ENCODE measurements at places on chromosomes 13 and 19.

DNA sequence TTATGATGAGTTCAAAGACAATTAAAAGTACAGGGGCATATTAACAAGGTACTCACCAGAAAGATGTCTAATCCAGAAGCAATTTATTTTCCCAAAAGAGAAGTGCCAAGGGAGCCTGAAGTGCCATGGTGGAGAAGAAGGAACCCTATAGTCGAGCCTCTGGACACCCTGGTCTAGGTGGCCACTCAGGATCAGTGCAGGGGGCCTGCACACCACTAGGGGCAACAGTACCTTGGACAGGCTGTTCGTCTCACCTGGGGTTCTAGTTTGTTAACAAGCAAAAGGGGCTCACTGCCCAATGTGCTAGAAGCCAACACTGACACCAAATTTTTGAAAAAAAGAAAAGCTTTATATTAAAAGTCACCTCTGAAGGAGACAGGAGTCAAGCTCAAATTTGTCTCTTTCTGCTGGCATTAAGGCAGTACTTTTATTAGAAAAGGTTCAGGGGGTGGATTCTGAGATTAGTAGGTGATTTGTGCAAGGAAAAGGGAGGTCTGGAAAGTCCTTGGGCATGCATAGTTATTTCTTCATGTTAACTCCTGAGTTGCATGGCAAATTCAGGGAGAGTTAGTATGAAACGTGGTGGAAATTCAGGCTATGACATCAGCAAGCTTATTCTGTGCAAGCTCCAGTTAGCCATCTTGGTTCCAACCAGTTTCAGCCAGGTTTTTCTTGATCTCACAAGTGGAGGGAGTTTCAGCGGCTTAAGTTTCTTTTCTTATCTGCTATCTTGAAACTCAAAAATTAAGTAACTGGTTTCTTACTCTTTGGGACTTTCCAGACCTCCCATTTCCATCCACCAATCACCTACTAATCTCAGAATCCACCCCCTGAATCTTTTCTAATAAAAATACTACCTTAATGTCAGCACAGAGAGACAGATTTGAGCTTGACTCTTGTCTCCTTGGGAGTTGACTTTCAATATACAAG, 884 bp upstream of the CBY2 start:
- DNase-seq, result peak; percentile 29

DNA sequence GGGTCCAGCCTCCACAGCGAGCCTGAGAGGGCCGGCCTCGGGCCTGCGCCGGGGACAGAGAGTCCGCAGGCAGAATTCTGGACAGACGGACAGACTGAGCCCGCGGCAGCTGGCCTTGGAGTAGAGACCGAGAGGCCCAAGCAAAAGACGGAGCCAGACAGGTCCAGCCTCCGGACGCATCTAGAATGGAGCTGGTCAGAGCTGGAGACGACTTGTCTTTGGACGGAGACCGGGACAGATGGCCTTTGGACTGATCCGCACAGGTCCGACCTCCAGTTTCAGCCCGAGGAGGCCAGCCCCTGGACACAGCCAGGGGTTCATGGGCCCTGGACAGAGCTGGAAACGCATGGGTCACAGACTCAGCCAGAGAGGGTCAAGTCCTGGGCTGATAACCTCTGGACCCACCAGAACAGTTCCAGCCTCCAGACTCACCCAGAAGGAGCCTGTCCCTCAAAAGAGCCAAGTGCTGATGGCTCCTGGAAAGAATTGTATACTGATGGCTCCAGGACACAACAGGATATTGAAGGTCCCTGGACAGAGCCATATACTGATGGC, 490 bp downstream of the ITPKC start:
- no peak for DNase-seq

DNA sequence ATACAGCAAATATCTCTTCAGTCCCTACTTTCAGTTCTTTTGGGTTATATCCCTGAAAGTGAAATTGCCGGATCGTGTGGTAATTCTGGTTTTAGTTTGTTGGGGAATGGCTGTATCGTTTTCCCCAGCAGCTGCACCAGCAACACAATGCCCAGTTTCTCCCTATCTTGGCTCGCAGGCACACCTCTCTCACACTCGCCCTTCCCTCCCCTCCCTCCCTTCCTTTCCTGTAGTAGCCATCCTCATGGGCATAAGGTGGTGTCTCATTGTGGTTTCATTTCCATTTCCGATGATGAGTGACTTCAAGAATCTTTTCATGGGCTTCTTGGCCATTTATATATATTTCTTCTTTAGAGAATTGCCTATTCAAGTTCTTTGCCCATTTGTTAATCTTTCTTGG, 8.6 kb upstream of the GPR18 start:
- DNase-seq, result no peak

- DNase-seq, result no peak
These were observed 19.2 kb upstream of the ZNF175 start for GRCh38 chr19:51551673-51552432.

DNA sequence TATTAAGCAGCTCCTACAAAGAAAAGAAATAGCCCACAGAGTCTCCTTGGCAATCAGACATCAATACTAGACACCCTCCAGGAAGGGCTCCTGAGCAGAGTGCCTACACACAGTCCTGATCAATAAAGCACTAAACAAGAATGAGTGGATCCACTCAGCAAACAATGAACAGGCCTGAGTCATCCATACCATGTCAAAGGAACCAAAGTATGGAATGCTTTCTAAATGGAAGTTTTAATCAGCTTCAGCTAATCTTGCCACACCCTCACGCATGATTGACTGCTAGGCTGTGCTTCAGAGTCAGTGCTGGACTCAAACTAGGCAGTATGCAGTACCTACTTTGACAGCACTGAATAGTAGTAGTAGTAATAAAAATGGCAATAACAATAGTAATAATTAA, 392.7 kb upstream of the HTR2A start:
- DNase-seq, result no peak

GRCh38 chr13:97348569-97349100, 85.3 kb upstream of the RAP2A start:
- DNase-seq, result no peak

DNA sequence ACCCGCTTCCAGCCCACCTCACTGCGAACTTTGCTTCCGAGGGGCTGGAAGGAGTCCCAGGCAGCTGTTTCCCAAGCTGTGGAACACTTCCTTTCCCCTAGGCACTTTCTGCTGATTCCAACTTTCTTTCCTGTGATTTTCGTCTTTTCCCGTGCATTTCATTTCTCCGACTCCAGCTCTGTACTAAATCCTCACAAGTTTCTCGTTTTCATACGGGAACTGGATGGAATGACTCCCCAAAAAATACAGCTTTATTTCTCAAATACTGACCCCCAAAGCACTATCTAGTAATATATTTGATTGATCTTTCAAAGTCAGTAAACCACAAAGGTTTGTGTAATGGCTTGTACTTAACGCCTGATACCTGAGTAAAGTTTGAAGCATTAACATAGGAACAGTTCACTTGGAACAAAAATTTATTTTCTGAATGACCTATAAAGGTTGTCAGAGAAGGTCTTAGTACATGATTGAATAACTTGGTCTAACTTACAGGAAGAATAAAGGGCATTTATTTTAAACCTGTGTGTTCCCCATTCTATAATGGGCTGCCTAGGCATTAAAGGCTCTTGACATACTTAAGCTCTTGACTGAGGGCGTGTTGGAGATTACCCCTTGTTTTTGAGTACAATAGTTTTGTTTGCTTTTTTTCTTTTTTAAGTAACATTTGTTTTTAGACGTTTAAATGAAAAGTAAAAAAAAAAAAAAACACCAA, 1.3 kb upstream of the PCDH9 start:
- no peak for DNase-seq

DNA sequence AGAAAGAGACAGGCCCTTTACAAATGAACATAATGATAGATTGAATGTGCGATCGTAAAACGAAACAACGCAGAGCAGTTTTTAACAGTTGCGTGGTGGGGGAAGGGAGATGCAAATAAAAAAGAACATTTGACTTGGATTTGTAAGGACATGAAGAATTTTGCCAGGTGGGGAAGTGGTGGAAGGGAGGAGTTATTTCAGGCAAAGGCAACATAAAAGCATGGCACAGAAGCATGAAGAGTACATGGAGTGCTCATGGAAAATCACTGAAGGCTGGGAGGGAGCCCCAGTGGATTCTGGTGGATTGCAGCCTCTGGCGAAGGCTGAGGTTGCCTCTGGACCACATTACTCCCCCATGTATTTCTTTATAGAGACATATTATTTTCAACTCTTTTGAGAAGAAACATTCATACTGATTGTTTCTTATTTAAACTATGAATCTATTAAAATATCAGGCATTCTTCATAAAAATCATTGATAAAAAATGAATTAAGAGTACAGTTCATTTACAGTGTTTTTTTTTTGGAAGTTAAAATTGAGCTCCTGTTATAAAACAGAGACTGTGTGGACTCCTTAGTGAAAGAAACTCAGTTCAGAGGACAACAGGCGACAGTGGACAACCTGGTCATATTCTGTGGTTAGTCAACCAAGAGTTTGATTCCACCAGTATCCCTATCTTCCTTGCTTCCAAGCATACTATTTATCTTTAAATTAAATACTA, 57.5 kb downstream of the STARD13 start:
- no peak for DNase-seq

GRCh38 chr19:13619203-13619632, 112.9 kb upstream of the CACNA1A start:
- no peak for DNase-seq

GRCh38 chr19:45664575-45664974, 3.4 kb upstream of the GIPR start:
- DNase-seq, result no peak

DNA sequence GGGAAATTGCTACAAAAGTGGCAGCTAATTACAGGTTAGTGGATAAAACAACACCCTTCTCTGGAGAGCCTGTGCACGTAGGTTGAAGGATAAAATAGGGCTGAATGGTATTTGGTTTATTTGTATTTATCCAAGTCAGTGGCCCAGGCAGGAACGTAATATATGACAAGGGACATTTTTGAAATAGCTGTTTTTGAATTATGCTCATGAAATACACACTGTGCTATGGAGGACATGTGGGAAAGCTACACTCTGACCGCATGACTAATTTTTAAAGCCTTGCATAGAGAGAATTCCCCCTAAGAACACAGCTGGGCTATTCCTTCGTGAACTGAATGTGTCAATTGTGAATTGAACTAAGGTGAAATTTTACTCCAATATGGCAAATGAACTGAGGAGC, 292.1 kb upstream of the MAB21L1 start:
- no peak for DNase-seq

- DNase-seq, result peak; percentile 96
These were observed 19.3 kb upstream of the ZNF888 start for GRCh38 chr19:52942386-52943133.

GRCh38 chr19:16076958-16077611, 790 bp downstream of the TPM4 start:
- DNase-seq, result no peak

DNA sequence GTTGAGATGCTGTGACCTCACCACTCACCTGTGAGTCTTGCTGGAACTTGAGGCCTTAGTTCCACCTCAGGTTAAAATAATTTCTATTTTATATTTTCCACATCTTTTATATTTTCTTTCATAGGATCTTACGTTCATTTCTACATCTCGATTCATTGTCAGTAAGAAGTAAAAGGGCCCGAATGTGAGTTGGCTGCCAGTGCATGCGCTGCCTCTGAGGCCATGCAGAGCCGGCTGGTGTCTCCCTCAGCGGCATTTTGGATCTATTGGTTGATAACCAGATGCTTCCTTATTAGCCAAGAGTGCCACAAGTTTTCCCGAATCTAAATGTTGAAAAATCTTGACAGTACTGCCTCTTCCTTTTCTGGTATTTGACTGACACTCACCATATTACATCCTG, 347.3 kb downstream of the TEX29 start:
- no peak for DNase-seq

DNA sequence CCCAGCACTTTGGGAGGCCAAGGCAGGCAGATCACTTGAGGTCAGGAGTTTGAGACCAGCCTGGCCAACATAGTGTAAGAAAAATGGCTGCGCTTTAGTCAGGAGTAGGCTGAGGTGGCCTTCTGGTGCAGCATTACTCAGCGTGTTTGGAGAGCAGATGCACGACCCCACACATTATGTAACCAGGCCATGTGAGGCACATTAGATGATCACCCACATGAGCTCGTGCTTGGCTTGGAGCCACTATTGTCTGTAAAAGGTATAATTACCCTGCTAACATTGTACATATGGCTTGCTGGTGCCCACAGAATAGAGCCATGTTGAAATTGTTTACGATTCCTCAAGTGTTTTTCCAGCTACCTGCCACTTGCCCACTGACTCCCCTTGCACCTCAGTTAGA, 24.0 kb upstream of the SCEL start:
- no peak for DNase-seq

GRCh38 chr19:42111811-42112210, 20.4 kb downstream of the POU2F2 start:
- DNase-seq, result no peak

- no peak for DNase-seq
These were observed 2.3 kb upstream of the PRKACA start for GRCh38 chr19:14119644-14120496.

GRCh38 chr19:33374236-33374714, 766 bp downstream of the CEBPG start:
- DNase-seq, result no peak

DNA sequence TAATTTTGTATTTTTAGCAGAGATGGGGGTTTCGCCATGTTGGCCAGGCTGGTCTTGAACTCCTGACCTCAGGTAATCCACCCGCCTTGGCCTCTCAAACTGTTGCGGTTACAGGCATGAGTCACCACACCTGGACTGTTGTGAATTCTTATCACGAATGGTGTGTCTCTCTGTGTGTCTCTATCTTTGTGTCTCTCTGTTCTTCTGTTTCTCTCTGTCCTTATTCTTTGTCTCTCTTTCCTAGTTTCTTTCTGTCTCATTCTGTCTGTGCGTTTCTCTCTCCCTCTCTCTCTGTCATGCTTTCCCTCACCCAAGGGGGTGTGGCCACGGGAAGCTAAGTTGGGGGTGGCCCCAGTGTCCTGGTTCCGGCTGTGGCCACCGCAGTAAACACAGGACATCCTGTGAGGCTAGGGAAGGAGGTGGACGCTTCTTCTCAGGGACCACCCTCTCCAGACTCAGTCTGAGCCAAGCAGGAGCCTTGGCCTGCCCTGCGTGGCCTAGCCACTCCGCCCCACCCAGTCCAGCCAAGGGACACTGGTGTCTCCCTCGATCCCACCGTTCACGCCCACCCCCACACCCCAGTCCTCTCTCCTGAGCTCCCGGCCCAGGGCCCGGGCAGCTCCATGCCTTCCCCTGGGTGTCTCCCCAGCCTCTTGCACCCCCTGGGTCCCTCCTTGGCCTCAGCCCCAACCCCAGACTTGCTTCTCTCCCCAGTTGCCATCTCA, 3.9 kb upstream of the PRX start:
- DNase-seq, result peak; percentile 33

DNA sequence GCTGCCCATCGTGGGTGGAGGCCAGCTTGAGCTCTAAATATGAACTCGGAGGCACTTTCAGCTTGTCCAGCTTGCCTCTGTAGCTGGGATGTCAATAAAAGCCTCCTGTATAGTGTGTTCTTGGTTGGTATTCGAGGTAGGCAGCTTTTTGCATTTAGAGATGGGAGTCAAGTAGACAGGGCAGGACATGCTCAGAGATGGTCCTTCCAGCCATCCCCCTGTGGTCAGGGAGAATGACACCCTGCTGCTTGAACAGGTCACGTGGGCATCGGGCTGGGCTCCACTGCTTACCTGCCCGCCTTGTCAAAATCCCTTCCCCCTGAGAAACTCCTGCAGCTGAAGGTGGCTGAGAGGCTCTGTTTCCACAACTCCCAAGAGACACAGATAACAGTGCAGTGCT, 302.5 kb downstream of the ZNF536 start:
- DNase-seq, result no peak

All from GM10248 (cell line).